ENCODE measurements at places on chromosomes 4 and X.
A peak's percentile ranks its signal among the peaks of the same experiment; 100 is the strongest.

- no peak for DNase-seq
These were observed 70.3 kb downstream of the RAB28 start for GRCh38 chr4:13413729-13414437.

DNA sequence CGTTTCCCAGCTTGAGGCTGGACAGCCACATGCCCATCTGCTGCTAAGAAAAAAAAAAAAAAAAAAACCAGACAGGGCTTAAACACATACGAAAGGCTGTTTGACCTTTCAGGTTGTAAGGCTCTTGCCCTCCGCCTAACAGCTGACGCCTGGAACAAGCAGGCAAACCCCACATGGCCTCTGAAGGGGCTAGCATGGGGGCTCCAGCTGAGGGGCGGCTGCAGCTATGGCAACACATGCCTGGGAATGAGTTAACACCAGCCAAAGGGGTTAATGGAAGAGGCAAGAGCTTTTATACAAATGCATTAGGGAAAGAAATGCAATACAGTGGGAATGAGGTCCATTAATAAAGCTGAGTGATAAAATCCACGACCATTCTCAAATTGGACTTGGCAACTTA is 183.6 kb downstream of the ENOX2 start:
- DNase-seq = no peak

GRCh38 chr4:61320154-61320553 is 120.0 kb downstream of the ADGRL3 start:
- no peak for DNase-seq

DNA sequence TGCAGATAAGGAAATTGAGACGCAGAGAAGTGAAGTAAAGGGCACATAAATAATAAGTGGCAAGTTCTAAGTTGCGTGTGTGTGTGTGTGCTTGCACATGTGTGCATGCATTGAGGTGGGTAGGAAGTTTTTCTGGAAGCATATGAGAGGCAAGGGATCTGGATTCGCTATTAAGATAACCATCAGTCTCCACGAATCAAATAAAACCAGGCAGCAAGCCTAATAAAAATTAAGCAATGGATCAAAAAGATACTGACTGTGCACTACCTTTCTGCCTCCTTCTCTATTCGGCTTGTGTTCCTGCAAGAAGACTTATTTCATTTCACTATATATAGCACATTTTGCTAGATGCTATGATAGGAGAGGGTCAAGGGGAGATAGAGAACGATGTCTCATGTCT is 23.8 kb downstream of the SLC16A2 start:
- no peak for DNase-seq

GRCh38 chr4:68021185-68021584 is 57.9 kb upstream of the TMPRSS11A start:
- no peak for DNase-seq

- peak; percentile 13 for DNase-seq
These were observed 47.1 kb upstream of the CLCN4 start for GRCh38 chrX:10109695-10110094.

DNA sequence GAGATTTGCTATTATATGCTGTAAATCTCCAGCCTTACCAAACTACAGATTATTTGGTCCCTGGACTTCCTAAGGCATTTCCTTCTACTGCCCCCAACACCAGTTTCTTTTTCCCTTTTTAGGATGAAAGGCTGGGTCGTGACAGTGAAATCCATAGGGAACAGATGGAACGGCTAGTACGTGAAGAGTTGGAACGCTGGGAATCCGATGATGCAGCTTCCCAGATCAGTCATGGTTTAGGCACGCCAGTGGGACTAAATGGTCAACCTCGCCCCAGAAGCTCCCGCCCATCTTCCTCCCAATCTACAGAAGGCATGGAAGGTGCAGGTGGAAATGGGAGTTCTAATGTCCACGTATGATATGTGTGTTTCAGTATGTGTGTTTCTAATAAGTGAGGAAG is 67.9 kb downstream of the PKD2 start:
- no peak for DNase-seq

- peak; percentile 79 for DNase-seq
These were observed 20.5 kb downstream of the TRIM61 start for GRCh38 chr4:164956766-164957643.

- DNase-seq = no peak
These were observed 89.4 kb upstream of the DKK2 start for GRCh38 chr4:107125496-107125895.

GRCh38 chr4:153432965-153433753 is 33.0 kb upstream of the TMEM131L start:
- DNase-seq = no peak

DNA sequence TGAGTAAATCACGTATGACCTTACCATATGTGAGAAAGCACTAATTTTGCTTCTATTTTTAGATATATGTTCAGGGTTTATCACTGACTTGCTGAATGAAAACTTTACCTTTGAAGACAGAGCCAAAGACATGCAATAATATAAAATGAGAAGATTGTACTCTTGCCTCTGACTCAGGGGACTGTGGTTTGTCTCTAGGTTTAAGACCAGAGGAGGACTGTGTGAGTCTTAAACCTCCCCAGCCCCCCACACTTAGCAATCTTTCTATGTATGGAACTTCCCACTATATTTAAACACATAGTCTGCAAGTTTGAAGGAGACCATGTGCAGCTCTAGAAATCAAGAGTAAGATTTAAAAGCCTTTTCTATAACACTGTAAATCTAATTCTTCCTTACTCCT is 368.7 kb upstream of the FAM241A start:
- no peak for DNase-seq

- peak; percentile 43 for DNase-seq
These were observed 139.4 kb upstream of the BOD1L1 start for GRCh38 chr4:13766761-13767540.

GRCh38 chrX:117511379-117511778 is 605.2 kb downstream of the KLHL13 start:
- DNase-seq = no peak

- DNase-seq = no peak
These were observed 156.4 kb upstream of the PCDH18 start for GRCh38 chr4:137688651-137689050.

GRCh38 chr4:166003811-166004210 is 130.8 kb downstream of the TLL1 start:
- DNase-seq = no peak

GRCh38 chr4:126705266-126705665 is 927.5 kb upstream of the INTU start:
- no peak for DNase-seq

DNA sequence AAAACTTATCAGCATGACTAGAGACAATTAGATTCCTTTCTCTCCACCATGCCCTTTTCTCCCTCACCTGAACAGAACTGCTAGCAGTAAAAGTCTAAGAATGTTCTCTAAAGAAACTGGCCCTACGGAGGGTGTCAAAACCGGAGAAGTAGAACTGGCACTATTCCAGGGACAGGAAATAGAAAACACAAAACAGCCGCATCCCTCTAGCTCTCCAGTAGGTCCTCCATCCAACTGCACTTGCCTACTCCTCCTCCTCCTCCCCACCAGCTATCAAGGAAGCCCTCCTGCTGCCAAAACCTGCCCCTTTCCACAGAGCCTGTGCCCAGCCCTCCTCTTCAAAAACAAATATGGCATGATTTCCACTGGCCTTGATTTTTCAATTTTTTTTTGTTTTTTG is 28.4 kb downstream of the FUNDC1 start:
- no peak for DNase-seq

DNA sequence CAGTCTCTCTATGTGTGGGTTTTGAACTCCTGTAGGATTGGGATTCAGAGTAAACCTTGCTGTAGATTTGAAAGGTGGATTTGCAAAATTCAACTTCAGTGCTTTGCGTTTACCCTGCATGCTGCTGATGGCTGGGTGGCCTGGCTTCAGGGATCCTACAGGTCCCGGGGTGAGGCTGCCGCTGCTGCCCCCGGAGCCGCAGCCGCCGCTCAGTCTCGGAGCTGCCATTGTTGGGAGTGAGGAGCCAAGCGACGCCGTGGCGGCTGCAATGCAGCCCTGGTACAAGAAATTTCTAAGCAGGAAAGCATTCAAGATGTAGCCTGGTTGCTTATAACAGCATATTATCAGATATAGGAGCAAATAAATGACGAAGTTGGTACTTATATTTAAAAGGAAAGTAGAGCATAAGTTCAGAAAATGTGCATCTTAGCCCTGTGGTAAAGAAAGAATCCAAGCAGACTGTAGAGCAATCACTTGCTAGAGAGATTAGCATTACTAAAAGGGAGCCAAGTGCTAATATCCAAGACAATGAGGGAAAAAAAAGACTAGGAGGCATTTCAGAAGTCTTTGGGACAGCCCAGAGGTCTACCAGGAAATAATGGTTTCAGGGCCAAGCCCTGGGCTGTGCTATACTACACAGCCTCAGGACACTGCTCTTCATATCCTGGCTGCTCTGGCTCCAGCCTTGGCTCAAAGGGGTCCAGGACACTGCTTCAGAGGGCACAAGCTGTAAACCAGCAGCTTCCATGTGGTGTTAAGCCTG is 36.9 kb upstream of the CHIC1 start:
- no peak for DNase-seq

GRCh38 chr4:47752214-47752613 is 85.7 kb downstream of the CORIN start:
- no peak for DNase-seq

DNA sequence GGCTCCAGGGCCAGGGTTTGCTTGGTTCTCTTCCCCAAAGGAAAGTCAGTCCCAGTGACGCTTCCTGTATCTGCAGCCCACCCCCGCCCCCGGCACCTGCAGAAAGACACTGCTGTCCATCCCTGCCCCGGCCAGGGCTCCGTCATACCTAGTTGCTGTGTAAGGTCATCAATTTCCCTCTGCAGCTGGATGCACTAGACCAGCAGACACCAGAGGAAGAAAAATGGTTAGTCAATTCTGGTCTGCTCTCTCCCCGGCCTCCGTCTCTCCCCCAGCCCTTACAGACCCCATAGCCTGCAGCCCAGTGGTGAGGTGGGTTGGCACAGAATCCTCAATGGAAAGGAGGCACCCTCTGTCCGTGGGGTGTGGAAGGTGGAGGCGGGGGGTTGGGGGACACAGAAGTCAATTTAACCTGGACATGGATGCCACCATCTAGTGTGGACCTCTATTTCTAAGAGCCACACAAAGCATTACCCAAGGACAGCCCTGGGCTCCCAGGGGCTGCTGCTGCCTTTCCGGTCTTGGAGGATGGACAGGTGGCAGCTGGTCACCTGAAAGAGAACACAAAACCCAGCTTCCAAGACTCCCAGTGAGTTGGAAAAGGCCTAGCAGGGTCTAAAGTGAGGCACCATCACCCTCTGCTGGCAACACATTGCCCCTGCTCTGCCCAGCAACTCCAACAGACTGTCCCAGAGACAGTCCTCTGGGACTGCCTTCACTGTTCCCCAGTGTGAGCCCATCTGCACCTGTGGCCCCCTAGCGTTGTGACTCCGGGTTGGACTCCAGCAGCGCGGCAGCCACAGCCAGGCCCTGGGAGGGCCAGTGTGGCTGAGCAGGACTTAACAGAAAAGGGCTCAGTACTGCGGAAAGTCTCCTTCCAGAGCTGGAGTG is 40.2 kb upstream of the NHSL2 start:
- no peak for DNase-seq

- DNase-seq = no peak
These were observed 20.8 kb downstream of the AMOT start for GRCh38 chrX:112819813-112820212.

DNA sequence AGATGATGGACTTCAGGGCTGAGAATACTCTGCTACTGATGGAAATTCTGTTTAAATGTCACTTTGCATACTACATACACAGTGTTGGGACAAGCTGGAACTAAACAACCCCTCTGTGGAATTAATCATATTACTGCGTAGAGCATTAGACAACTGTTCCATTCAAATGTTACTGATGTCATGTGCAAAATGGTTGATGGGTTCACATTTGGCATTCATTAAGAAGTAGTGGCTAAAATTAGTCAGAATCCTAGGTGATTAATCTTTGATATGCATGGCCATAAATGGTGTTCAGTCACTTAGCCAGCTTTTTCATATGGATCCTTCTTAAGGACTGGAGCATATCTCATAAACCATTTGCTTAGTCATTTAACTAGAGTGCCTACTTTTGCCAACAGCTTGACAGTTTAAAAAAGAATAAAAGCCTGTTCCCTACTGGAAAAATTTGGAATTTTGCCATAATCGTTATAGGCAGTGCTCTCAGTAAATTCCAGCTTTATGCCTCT is 105.2 kb downstream of the RNF150 start:
- DNase-seq = no peak

DNA sequence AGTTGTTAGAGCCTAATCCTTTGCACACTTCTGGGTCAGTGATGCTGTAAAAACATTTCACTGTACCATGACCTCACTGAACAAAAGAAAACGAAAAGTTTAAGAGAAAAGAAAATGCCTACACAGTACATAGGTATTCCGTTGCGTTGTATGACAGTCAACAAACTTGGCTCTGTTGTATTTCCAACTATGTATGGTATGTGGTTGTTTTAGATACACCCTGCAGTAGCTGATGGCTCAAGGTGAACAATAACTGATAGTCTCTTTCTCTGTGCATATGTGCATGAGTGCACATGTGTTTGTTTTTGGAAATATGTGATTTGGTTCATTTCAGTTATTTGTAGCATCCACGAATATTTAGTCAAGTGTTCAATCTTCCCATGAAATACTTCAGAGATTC is 176.0 kb downstream of the BMPR1B start:
- DNase-seq = no peak

DNA sequence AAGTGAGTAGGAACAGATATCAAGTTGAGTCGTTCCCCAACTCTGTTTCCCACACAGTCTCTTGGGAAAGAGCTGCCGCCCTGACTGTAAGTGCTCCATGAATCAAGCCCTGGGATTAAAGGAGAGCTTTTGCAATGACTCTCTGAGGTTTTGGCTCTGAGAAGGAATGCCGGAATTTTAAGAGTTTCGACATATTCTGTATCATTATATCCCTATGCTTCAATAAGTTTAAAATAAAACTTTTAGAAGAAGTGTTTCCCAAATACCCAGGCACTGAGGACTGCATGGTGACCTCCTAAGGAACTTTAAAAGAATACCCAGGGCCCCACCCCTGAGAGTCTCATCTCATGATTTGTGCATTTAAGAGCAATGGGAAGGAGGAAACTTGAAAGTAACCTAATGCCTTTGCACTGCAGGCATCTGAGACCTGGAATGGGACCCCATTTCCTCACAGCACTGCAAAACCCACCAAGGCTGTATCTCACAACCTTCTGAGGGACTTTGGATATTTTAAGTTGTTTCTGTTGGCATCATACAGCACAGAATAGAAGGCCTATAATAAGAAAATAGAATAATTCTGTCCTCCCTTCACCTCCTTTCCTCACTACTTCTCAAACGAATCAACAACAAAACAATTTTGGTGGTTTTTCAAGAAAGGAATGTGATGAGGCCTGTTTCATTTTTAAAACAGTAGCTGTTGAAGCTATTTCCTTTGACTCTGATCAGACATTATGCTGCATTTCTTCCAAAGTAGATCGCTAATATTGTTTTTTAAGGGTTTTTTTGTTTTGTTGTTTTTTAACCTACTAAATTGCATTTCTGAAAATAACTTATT is 121.2 kb downstream of the GASK1B start:
- no peak for DNase-seq

DNA sequence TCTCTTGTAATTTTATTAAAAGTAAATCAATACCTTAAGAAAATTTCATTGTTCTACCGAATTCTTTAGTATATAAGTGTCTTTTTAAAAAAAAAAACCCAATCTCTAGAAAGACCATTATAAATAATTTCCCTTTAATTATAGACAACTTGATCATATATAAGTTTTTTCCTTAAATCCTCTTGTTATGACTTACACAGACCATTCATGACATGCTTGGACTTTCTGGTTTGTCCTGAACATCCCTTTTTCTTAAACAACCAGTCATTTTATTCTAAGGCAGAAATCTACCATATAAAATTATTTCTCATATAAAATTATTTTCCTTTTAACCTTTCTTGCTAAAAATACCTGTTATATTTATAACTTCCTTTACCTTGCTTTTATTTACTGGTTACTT is 15.4 kb upstream of the FHDC1 start:
- no peak for DNase-seq
